ENCODE measurements at places on chromosomes 6 and 20. TPM values are rescaled to one million over a fixed set of nuclear protein-coding genes. Genes with fewer than 3 reads are reported as not detected.

GRCh38 chr6:157072128-157072527 is 251.2 kb downstream of the TMEM242 start:
- H3K4me3 ChIP-seq = no peak overlapping the region
- H3K36me3 ChIP-seq = no peaks in the 10 kb centered on the region
- H3K27ac ChIP-seq = no peak overlapping the region
- H3K27me3 ChIP-seq = no peaks in the 10 kb centered on the region

The SLC22A1 gene
- polyA plus RNA-seq = 0.15 TPM

DNA sequence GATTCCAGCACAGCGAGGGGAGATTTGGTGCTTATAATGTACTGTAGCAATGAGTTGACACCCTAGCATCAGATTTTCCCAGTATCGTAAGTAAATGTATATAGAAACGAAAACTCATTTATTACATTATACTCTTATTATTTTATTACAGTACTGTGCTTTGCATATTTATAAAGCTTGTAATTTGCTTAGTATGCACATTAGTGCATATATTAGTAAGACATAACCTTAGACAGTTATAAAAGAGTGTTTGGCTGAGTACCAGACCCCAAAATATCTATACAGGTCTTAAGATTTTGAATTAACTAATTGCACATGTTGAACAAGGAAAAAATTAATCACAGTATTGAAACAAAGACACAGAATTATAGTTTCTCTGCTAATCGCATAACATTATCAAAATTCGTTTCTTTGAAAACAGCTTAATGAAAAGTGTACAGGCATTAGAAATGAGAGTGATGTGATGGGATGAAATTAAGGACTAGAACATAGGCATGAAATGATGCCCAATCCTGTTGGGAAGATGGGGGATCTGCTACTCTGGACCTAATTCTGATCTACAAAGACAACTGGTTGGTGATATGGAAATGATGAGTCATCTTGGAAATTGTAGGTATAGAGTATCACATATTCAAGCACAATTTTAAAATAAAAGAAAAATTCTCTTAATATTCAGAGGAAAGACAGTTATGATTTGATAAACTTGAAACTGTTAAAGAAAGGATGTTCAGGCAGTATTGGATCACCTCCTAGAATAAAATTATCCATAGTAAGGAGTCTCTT is 42.8 kb downstream of the STXBP5 start:
- no peaks in the 10 kb centered on the region for H3K4me1 ChIP-seq
- peaks cover 13% of the 10 kb centered on the region for H3K36me3 ChIP-seq
- H3K27ac ChIP-seq = no peak overlapping the region
- H3K27me3 ChIP-seq = no peaks in the 10 kb centered on the region
- no peak overlapping the region for H3K4me3 ChIP-seq
- DNase-seq = no peak

The TNFRSF21 gene
- 23.6 TPM for polyA plus RNA-seq

DNA sequence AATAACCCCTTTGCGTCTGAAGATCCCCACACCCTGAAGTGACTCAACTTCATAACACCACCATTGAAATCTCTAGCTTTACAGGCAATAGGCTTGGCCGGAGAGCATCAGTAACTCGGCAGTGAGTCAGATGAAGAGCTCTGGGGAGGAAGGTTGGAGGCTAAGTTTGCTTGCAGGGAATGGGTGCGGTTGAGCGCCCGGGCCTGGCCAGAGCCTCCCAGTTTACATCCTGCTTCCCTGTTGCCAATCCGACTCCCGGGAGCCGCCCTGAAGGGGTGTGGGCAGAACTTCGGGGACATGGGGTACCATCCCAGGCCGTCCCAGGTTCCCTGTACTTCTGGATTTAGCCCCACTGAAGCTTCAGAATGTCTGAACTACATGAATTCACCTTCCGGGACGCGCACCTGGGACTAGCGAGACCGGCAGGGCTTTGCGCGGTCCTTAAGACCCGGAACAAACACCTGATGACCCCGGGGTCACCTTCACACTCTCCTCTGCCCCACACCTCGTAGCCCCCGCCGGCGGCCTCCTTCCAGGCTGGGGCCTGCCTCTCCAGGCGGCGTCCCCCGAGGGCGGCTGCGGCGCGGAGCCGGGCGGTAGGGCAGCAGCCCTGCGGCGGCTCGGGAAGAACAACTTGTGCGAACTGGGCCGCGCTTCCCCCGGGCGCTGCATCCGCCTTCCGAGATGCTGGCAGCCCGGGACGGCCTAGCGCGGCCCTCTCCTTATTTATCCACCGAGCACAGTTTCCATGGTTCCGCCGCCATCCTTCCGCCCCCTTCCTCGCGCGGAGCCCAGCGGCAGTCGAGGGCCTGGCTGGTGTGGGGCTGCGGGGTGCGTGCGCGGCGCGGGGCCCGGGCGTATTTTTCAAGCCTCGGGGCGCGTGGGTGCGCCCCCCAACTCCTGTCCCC is 56.6 kb upstream of the RREB1 start:
- H3K4me3 ChIP-seq = peak overlapping the region; percentile 73
- peak; percentile 65 for DNase-seq
- no peaks in the 10 kb centered on the region for H3K27me3 ChIP-seq
- H3K4me1 ChIP-seq = peaks cover 14% of the 10 kb centered on the region
- no peaks in the 10 kb centered on the region for H3K36me3 ChIP-seq

The KCNQ5 gene
- polyA plus RNA-seq = 0.61 TPM

- no peak overlapping the region for H3K4me3 ChIP-seq
- DNase-seq = no peak
- H3K36me3 ChIP-seq = no peaks in the 10 kb centered on the region
- peaks cover 11% of the 10 kb centered on the region for H3K4me1 ChIP-seq
These were observed 22.6 kb downstream of the SNX9 start for GRCh38 chr6:157845493-157846259.

The MYH7B gene
- polyA plus RNA-seq = 73.8 TPM

The TFAP2B gene
- polyA plus RNA-seq = 0.04 TPM

The ARFGAP1 gene
- 90.7 TPM for polyA plus RNA-seq

DNA sequence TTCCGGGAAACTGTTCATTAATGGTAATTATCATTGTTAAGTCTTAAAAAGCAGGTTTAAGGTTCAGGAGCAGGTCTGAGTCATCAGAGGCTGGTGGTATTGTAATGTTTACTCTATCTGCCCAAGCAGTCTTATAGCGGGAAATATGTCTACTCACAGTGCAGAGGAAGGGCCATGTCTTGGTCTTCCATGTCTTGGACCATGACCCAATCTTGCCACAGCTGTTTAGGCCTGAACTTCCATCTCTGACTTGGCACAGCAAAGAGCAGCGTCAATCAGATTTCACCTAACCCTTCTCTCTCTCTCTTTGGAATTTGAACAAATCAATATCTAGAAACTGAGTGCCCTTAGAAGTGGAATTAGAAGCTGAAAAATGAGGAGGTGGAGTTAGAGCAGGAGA is 25.8 kb downstream of the SLC2A12 start:
- H3K4me3 ChIP-seq = no peak overlapping the region
- no peaks in the 10 kb centered on the region for H3K36me3 ChIP-seq

DNA sequence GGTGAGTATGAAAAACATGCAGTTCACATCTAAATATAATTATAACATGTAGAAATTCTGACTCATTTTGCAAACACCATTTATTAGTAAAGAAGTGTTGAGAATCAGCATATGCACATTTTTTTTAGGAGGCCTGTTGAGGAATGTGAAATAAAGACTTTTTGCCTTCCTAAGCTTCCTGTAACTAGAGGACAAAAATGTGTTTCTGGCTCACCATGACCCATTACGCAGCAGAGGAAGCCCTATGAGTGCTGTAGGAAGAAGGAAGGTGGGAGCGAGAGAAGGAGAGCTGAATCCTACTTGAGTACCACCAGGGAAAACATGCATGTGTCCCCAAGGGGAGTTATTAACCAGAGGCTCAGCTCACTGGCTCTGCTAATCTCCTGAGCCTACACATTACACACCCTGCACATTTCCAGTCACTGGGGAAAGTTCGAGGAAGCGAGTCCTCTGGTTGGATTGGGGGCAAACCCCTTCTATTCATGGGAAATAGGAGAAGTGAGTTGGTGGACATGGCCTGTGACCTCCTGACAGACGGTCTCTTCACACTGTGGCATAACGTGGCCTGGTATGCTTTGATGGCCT is 540.5 kb upstream of the JAG1 start:
- no peaks in the 10 kb centered on the region for H3K36me3 ChIP-seq
- no peak overlapping the region for H3K27ac ChIP-seq
- H3K4me3 ChIP-seq = no peak overlapping the region
- peaks cover 14% of the 10 kb centered on the region for H3K4me1 ChIP-seq
